Activated CD4-positive, alpha-beta memory T cell treated with anti-CD3 and anti-CD28 coated beads for 36 hours (primary cell): ENCODE measurements at places on chromosomes 6 and 20. TPM values are rescaled to one million over a fixed set of nuclear protein-coding genes. Genes with fewer than 3 reads are reported as not detected.

- H3K4me3 ChIP-seq: no peak overlapping the region
- H3K27ac ChIP-seq: no peak overlapping the region
- DNase-seq: no peak
Observed at GRCh38 chr6:68476611-68477010, 158.5 kb upstream of the ADGRB3 start.

DNA sequence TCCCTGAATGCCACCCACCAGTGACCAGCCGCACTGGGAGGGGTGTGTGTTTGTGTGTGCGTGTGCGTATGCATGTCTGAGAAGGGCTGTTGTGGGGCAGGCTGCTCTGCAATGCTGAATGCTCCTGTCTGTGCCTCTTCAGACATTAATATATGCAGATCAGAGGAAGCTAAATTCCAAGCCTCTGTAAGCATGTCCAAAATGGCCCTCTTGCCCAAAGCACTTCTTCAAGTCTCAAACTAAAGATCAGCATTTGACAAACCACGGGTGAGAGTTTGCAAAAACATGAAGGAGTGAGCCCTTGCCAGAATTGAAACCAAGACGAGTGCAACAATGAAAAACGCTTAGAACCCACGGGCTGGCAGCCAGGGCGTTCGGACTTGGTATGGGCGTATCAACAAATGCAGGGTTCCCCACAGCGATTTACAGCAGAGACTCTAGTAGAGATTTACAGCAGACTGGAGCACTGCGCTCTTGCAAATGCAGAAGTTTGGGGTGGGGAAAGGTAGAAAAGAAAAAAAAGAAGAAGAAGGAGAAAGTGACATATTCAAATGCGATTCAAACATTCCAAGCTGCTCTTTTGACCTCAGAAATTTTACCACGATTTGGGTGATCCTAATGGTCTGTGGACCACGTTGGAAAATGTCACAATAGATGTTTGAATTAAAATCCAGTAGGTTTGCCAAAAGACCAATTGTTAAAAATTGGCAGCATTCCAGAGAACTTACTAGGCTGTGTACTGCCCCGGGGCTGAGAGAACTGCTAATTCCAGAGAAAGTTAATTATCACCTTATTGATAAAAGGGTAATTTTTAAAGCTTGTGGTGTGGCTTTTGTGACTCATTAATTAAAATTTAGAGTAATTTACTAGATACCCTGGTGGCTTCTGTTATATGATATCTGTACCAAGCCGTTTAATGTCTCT is 3.5 kb downstream of the SCML4 start:
- peak overlapping the region; percentile 86 for H3K4me3 ChIP-seq
- no peaks in the 10 kb centered on the region for H3K36me3 ChIP-seq
- H3K27ac ChIP-seq: peak overlapping the region; percentile 80

GRCh38 chr6:89184344-89184743 is 32.8 kb downstream of the GABRR1 start:
- H3K27ac ChIP-seq: no peak overlapping the region
- no peaks in the 10 kb centered on the region for H3K4me1 ChIP-seq
- no peak for DNase-seq
- H3K36me3 ChIP-seq: no peaks in the 10 kb centered on the region

Gene CST2
- total RNA-seq: not detected

Gene DAAM2
- total RNA-seq: not detected
